ENCODE measurements at places on chromosomes 12 and 14. TPM values are rescaled to one million over a fixed set of nuclear protein-coding genes. Genes with fewer than 3 reads are reported as not detected.

Gene DBX2
- total RNA-seq = 2.2 TPM

Gene GUCY2C
- under 0.01 TPM for total RNA-seq

Gene MSI1
- 8.9 TPM for total RNA-seq

Gene PLEKHG7
- total RNA-seq = not detected

Gene MEG3
- 91.7 TPM for total RNA-seq

Gene RNASE4
- total RNA-seq = 2.0 TPM

Gene FAM222A
- 3.2 TPM for total RNA-seq

Gene AGAP2
- 40.6 TPM for total RNA-seq

Gene VRTN
- total RNA-seq = not detected

Gene IGF1
- total RNA-seq = 3.9 TPM

Gene RAD9B
- total RNA-seq = 0.74 TPM

Gene KLRK1
- total RNA-seq = 0.25 TPM

Gene LRTM2
- total RNA-seq = 2.2 TPM

Gene KLRG1
- total RNA-seq = 7.9 TPM

Gene SOAT2
- total RNA-seq = not detected

Gene CCDC60
- total RNA-seq = not detected

Gene CISTR
- total RNA-seq = not detected

Gene SOX5
- total RNA-seq = 101 TPM

Measured in temporal lobe (tissue), 4 donors.